ENCODE measurements at places on chromosomes 5 and 9.

GRCh38 chr5:80541392-80541791, 28.7 kb downstream of the ANKRD34B start:
- no peak for DNase-seq

DNA sequence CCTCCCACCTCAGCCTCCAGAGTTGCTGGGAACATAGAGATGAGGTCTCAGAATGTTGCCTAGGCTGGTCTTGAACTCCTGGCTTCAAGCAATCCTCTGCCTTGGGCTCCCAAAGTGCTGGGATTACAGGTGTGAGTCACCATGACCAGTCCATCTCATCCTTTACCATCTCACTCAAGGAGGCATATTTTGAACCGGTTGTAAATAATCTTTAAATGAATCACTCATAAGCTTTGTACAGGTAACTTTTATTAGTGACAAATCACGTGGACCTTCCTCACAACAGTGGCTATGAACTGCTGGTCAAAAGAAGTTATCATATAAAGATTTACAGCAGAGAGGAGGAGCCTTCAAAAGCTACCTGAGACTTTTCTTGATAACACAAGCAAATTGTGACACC, 70.7 kb downstream of the RFK start:
- DNase-seq = no peak

- no peak for DNase-seq
Measured at GRCh38 chr9:101601904-101602765, 7.4 kb upstream of the PPP3R2 start.

DNA sequence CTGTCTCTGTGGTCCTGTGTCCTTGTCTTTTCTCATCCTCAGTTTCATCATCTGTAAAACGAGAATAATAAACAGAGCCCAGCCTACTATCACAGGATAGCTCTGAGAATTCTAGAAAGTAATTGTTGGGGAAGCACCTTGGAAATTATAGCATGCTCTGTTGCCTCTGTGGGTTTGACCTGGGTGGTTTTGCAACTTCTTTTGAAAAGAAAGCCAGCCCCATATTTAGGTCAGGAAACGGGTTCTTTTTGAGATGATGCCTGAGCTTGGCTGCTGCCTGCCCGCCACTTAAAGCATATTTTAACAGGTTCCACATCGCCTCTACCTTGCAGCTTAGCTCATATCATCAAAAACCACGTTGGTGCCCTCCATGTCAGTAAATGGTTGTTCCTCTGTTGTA, 111.1 kb downstream of the TLR4 start:
- DNase-seq = no peak

DNA sequence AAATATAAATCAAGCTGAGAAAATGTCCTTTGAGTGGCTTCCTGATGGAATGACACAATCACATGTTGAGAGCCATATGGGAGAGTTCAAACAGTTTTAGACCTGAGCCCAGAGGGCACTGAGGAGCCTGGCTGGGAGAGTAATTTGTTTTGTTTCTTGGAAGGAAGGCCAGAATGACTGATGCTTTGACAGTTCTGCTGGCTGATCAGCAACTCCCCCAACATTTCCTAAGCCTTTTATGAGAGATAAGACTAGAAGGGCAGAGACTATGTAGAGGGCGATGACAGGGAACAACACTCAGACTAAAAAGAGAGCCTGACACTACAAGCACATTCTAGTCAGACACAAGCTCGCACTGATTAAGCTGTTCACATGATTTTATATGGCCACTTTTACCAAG, 169.2 kb downstream of the COX7C start:
- no peak for DNase-seq

DNA sequence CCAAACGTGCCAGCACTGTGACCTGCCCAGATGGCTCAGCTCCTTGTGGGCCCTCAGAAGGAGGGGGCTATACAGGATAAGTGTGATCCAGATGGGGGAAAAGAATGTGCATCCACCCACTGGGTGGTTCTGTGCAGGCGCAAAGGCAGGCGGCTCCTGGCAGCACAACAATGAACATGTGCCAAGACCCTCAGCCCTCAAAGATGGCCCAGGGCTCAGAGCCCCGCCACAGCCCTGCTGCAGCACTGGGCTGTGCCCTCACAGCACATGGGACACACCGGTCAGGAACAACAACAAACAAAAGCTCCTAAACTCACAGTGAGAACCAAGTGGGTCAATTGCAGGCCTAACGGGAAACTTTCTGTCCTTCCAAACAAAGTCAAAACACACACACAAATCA, 4.7 kb downstream of the SEMA4D start:
- DNase-seq = no peak

GRCh38 chr9:86242071-86242470, 17.4 kb downstream of the C9orf153 start:
- no peak for DNase-seq

- no peak for DNase-seq
Measured at GRCh38 chr9:136244122-136244968, 1.3 kb downstream of the QSOX2 start.

DNA sequence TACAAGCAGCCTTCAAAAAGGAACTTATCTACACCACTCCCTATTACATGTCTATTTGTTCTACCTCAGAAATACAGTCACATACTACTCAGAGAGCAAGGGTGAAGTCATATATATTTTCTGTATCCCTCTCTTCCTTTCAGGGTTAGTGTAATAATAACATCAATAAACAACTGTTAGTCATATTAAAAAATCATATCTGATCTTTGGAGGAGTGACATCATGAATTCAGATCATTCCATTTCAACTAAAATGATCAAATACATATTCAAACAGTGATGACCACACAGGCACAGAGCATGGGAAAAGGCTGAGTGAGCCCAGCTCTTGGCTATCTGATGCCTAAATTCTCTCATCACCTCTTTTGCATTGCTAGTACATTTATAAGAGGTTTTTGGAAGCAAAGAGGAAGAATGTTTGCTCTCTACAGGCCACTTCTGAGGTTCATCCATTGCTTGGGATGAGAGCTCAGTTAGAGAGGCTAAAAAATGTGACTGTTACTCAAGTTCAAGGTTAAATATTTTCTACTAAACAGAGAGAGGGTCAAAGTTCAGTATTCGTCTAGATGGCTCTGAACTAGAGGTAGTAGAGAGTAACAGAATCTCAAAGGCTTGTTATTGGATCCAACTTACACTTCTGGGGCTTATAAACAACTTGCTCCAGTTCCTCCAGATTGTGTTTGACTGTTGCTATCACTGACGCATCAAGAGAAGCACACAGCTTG, 39.0 kb downstream of the RIGI start:
- DNase-seq = no peak

DNA sequence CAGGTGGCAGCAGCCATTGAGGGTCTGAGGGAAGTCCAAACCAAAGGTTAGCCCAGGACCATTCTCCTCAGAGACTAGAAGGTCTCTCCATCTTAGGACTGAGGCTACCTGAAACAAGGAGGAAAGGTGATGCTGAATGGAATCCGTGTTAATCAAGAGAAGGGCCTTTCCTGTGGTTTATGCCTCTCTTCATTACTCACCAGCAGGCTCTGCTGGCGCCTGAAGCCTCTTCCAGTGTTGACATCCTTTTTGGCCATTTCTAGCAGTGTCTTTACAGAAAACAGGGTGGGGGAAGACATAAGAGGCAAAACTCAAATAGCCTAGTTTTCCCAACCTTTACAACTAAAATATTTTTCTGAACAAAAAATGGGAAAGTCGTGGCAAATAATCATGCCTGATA, 98.0 kb downstream of the ENC1 start:
- no peak for DNase-seq

- DNase-seq = no peak
Measured at GRCh38 chr5:148830211-148830610, 3.8 kb downstream of the ADRB2 start.

DNA sequence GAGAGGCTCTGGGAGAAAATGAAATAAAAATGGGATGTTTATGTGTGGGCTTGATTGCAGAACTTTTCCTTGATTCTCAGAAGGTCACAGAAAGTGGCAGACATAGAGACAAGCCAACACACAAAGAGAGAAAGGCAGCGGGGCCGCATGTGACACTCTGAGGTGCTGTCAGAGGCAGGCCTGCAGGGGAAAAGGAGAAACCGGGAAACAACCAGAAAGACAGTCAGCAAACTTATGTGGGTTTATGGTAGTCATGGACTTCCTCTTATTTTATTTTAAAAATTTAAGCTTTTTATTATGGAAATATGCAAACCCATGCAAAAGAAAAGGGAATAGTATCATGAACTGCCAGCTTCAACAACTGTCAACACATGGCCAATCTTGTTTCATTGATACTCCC, 16.3 kb upstream of the IGFBPL1 start:
- no peak for DNase-seq

- DNase-seq = no peak
Measured at GRCh38 chr5:6745706-6746222, 32.5 kb downstream of the TENT4A start.

GRCh38 chr5:176169393-176170063, 68.7 kb upstream of the SIMC1 start:
- no peak for DNase-seq

- DNase-seq = peak; percentile 37
Measured at GRCh38 chr5:157025093-157025698, 33.7 kb downstream of the HAVCR1 start.

DNA sequence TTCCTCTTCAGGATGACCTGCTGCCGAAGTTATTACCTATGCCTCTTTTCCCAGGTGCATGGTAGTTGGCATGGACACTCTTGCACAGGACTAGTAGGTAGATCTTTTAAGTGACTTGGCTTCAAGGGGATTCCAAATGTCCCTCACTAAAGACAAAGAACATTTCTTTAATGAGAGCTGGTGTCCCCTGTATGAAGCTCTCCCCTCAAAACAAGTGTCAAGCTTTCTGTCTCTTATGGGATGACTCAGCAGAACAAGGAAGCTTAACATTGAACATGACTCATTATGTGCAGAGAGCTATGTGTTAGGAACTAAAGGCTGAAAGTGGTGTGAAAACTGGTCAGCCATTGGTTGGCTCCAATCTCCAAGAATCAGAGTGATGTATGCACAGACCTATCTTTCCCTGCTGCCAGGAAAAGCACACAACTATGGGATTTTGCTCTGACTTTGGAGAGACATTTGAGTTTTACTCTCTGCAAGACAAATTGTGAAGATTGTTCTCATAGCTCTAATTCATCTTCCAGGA, 120.5 kb downstream of the PRDM6 start:
- no peak for DNase-seq

DNA sequence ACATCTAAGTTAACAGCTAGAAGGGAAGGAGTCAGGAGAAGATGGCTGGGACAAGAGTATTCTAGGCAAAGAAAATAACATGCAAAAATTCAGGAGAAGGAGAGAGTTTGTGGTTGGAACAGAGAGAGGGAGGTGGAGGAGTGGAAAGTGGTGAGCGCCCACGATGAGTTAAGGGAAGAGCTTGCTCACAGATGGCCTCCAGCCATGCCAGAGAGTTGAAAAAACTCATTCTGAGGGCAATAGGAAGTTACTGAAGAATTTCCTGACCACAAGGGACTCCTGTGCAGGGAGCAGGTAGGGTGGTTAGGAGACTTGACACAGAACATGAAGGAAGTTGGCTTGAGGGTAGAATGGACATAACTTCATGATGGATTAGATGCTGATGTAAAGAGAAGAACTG, 159.7 kb downstream of the DOCK2 start:
- DNase-seq = no peak

GRCh38 chr5:166532456-166533220, 1758.8 kb upstream of the WWC1 start:
- DNase-seq = no peak

DNA sequence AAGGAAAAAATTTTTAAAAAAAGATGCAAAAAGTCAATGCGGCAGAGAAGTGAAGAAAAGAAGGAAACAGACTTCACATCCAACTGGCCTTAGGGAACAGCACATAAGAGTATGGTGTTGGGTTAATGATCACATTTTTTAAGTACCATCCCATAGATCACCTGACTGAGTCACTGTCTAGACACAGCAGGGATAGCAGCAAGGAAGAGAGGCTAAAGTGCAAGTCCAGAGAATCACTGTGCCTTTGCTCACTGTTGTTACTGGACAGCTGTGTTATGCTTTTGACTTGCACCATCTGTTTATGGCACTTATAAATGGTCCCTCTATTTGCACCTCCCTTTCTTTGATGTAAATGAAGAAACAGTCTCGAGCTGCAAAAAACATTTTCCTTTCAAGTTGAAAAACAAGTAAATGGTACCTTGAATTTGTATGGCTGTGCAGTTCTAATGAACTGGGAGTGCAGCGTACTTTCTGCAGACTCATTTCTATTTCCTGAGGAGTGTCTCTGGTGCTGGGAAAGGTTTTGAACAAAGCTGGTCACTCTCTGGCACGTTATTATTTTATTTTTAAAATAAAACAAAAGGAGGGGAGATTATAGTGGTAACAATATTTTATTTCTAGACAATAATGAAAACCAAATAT, 84.2 kb downstream of the TRPM6 start:
- DNase-seq = no peak

- no peak for DNase-seq
Measured at GRCh38 chr5:148665431-148665830, 11.1 kb upstream of the HTR4 start.

DNA sequence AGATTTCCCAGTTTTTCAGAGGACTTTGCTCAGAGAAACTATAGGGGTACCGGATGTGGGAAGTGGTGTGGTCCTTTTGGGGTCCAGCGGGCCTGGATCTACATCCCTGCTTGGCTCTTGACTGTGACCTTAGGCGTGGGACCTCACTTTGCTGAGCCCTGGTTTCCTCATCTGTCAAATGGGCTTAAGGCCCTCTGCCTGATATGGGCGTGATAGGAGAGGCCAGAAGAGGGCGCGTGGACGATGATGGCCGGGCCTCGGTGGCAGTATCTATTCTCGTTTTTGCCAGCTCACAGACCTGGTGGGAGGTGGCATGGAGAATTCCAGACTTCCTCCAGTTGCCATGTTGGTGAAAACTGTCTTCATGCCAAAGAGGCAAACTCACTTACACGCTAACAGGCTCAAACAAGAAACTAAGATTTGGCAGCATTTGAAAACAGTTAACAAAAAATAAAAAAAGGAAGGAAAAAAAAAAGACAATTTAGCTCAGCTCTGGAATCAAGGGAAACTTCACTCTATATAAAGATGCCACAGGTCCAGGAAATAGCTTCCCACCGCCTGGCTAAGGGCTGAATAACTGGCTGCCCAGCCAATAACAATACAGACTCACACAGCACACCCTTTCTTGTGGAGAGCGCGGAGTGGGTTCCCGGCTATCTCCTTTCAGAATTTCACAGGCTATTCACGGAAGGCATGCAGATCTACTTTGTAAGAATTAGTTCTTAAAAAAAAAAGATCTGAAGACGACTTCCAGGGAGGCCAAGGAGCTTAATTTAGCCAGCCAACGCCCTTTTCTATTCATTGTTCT, 1.7 kb downstream of the SH3PXD2B start:
- no peak for DNase-seq

GRCh38 chr5:175088963-175089362, 355.0 kb downstream of the DRD1 start:
- DNase-seq = no peak

DNA sequence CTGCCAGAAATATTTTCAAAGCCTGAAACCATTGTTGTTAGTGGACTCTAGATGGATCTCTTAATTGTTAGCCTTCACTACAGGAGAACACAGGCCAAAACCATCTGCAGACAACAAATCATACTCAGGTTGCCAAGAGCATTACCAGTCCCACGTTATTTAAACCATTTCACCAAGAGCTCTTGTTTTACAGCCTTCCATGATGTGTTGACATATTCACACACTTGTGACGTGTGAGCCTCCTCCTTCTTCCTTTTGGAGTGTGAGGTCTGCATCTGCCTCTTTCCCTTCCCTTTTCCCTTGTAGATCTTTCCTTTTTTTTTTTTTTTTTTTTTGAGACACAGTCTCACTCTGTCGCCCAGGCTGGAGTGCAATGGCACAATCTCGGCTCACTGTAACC, 279.0 kb downstream of the AUH start:
- no peak for DNase-seq

GRCh38 chr9:37899041-37899440, 4.9 kb downstream of the SLC25A51 start:
- DNase-seq = no peak
